ENCODE measurements at places on chromosomes 12 and 14.

DNA sequence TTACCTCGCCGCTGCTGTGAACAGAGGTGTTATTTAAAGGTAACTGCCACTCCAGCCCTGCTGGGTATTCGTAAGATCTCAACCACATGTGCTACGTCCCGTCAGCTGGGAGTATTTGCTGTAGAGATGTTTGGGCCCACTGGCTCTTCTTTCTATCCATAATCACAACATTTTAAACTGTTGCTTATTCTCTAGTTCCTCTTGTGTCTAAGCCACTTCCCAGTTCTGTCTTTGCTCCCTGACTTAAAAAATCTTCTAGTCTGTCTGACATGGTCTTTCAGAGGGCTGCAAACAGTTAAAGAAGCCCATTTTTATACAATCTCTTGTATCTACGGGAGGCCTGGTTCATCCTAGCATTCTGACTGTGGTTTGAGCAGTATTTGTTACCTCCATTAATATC, 33.2 kb upstream of the HELB start:
- no peak for DNase-seq

DNA sequence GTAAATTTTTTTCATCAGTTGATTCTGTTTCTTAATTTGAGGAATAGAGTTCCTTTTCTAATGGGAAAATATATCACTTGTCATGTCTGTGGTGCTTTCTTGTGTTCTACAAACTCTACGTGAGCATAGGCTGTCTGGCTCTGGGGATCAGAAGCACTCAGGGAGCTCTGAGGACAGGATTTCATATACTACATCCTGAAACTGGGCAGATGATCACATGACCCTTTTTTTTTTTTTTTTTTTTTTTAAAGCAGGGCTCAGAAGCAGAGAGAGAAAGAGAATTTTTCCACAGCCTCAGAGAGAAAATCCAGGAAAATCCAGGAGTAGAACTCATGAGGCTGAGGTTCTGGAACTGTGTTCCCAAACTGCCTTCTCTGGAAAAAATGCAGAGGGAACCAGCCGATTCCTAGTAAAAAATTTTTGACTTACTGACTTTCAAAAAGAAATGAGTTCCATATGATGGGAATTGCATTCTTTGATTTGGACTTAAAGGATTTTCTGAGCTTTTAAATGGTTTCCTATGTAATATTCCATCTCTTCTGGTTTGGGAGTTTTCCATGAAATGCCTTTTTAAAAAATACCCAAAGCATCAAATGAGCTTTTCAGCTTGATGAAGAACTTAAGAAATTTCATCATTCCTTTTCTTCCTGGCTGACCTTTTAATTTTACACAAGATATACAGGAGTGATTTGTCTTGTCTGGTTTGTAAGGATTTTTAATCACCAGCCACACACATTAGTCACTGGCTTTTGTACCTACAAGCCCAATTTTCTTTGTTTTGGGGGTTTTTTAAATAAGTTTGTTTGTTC, 183.1 kb upstream of the HIF1A start:
- DNase-seq: no peak

GRCh38 chr14:72743626-72744025, 150.3 kb downstream of the DPF3 start:
- no peak for DNase-seq

- DNase-seq: peak; percentile 26
Measured at GRCh38 chr12:47686645-47687240, 19.1 kb downstream of the RPAP3 start.

GRCh38 chr14:95128140-95128539, 29.2 kb downstream of the DICER1 start:
- no peak for DNase-seq

- no peak for DNase-seq
Measured at GRCh38 chr12:11787933-11788849, 138.7 kb downstream of the ETV6 start.

DNA sequence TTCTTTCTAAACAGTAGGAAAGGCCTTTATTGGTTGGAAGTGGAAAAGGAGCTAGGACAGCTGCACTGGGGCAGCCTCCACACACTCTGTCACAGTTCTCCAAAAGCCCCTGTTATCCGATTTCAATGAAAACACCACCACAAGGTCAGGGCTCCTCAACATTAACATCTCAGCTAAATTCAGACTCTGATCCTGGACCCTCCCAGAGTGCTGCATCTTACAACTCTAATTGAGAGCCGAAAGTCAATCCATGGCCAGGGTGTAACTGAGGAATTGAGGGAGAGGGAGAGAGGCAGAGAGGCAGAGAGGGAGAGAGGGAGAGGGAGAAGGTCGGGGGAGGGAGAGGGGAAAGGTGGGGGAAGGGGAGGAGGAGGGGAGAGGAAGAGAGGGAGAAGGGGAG, 32.1 kb downstream of the DICER1 start:
- DNase-seq: peak; percentile 35

GRCh38 chr14:50000380-50001150, 107.7 kb downstream of the ARF6 start:
- no peak for DNase-seq

GRCh38 chr12:75360920-75361319, 26.4 kb downstream of the GLIPR1L1 start:
- DNase-seq: no peak

- no peak for DNase-seq
Measured at GRCh38 chr12:128612150-128612850, 211.5 kb downstream of the SLC15A4 start.

GRCh38 chr12:96452261-96452922, 37.0 kb upstream of the CFAP54 start:
- DNase-seq: no peak

DNA sequence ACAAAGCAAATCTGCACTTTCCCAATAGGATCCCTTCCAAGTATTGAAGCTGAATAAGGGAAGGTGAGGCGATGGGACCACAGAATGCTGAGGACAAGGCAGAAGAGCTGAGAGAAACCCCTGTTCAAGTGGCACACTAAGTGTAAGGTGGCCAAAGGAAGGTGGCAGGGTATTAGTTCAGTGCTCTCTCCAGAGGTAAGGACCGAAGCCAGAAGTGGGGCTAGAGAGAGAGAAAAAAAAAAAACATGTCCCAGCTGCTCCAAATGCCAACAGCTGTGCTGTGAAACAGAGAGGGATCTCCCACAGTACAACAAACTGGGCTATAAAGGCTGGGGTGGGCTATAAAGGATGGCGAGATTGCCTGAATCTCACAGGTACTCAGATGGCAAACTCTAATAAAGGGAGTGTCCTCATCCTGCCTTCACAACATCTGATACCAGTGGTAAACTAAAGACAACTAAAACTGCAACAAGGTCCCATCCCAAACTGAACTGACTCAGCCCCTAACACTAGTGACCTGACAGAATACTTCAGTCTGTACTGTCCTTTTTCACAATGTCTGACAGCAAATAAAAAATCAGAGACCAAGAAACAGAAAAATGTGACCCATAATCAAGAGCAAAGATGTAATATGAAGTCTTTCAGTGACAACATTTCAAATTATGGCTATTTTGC, 47.9 kb downstream of the CDK17 start:
- no peak for DNase-seq

- no peak for DNase-seq
Measured at GRCh38 chr12:123067654-123068053, 83.2 kb downstream of the PITPNM2 start.

DNA sequence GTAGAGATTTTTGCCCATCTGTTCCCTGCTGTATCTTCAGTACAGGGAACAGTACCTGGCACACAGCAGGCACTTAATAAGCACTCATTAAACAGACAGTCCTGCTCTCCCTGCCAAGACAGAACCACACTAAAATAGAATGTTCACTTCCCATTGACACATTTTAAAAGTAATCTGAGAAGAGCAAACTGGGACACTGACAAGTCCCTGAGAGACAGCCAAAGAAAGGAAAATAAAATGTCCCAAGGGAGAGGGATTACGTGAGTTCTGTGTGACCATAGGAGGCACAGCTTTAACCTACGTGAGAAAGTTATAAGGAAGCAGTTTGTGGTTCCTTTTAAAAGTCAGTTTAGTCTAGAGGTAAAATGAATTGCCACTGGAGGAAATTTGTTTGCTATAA, 43.9 kb upstream of the SYCP3 start:
- DNase-seq: no peak

GRCh38 chr14:70601162-70601561, 707 bp upstream of the MED6 start:
- no peak for DNase-seq

DNA sequence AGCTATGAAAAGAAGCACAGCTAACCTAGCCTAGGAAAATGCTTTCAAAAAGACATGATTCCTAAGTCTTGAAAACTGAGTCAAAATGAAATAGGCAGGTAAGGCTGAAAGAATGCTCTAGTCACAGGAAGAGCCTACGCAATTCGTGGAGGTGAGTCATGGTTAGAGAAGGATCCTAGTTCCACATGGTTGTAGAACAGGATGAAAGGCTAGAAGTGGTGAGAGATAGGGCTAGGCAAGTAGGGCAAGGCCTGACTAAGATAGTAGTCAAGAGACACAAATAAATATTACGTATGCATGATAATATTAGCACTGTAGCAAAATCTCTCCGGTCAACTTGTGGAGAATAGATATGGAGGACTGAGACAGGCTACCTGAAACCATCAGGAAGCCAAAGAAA, 47.2 kb downstream of the PLCZ1 start:
- no peak for DNase-seq

GRCh38 chr14:38993981-38994380, 109.1 kb downstream of the SEC23A start:
- no peak for DNase-seq

GRCh38 chr14:38363217-38363616, 107.3 kb upstream of the CLEC14A start:
- DNase-seq: no peak

DNA sequence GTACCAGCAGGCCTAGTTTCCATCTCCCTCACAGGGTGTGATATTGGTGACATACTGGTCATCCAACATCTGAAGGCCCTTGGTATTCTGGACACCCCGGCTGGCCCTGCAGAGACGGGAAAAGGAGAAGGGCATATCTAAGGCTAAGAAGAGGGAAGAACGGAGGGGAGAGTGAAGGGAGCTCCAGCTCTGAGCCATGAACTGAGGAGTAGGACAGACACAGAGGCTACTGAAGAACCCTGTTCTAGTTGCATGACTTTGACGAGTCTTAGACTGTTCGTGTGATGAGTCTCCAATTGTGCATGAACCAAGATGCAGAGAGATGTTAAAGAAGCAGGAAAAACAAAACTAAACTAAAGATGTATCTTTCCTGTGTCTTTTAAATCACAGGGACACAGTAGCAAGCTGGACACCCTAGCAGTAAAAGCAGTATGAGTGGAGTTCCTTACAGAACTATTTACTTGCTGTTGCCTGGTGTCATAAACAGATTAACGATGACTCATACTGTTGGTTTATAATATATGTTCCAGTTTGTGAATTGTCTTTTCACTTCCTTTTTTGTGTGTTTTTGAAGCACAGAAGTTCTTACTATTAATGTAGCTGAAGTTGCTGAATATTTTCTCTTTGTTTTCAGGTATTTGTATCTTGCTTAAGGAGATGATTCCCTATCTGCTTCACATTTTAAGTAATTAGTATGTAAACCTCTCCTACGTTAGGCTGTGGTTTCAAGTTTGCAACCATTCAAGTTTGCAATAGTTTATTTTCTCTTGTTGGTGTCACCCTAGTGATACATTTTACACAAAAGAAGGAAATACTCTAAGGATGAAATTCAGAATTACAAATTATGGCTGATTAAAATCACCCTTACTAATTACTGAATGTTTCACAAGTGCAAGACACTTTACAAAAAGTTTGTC, 15.7 kb downstream of the FAR2 start:
- no peak for DNase-seq

- no peak for DNase-seq
Measured at GRCh38 chr12:125187780-125188741, 122.8 kb downstream of the AACS start.

DNA sequence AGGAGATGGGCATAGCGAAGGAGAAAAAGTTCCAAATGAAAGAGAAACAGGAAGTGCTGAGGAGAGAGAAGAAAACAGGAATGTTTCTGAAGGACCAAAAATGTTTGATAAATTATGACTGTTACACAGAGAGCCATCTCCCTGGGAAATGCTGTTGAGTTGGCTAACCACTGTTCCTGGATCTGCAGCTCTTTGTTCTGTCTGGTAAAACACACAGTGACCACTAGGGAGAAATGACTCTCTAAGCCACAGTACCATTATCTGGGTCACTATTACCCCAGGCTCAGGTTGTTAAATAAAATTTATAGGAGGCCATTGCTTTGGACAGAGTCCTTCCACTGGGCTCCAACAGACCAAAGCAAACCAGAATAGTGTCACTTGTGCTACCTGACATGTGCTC, 219.3 kb downstream of the CRADD start:
- DNase-seq: no peak

GRCh38 chr12:27517961-27518665, 5.9 kb upstream of the PPFIBP1 start:
- DNase-seq: no peak

All from renal pelvis (tissue), 12 donors.